MM.1S (cell line): ENCODE measurements at places on chromosomes 5 and 9.
A peak's percentile ranks its signal among the peaks of the same experiment; 100 is the strongest.

DNA sequence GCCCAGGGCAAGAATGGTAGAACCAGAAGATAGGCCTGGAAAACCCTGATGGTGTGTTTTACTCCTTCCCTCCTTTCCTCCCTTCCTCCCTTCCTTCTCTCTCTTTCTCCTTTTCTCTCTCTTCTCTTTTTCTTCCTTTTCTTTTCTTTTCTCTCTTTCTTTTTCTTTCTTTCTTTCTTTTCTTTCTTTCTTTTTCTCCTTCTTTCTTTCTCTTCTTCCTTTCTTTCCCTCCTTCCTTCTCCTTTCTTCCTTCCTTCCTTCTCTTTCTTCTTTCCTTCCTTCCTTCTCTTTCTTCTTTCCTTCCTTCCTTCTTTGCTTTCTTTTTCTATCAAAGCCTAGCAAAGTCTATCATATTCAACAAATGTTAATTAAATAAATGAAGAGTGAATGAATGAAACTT is 24.0 kb upstream of the UBE2QL1 start:
- no peak for DNase-seq

DNA sequence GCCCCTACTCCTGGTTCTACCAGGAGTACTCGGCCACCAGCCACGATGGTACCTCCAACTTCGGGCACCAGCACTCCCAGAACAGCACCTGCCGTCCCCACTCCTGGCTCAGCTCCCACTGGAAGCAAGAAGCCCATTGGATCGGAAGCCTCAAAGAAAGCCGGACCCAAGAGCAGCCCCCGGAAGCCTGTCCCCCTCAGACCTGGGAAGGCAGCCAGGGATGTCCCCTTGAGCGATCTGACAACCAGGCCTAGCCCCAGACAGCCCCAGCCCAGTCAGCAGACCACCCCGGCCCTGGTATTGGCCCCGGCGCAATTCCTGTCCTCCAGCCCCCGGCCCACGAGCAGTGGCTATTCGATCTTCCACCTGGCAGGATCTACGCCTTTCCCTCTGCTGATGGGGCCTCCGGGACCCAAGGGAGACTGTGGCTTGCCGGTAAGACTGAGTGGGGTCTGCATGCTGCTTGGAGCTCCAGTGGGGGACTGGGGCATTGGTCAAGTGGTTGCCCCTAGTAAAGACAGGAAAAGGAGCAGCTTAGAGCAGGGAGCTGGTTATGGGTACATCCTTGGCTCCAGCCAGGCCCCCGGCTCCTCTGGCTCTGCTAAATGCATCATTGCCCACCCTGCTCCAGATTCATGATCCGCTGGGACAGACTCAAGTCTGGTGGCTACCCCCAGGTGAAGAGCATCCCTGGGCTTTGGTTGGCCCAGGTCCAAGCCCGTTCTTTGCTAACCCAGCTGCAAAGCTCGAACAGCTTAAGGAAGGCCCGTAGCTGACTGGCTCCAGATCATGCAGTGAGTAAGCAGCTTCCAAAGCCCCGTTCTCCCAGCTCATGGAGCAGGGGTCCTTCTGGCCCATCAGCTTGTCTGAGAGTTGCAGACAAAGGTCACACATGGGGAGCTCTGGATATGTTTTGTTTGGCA is 14.0 kb downstream of the COL27A1 start:
- no peak for DNase-seq

- no peak for DNase-seq
These were observed 368.4 kb upstream of the GRAMD2B start for GRCh38 chr5:126054577-126055347.

- peak; percentile 16 for DNase-seq
These were observed 112.3 kb downstream of the GCNT1 start for GRCh38 chr9:76571288-76571687.

DNA sequence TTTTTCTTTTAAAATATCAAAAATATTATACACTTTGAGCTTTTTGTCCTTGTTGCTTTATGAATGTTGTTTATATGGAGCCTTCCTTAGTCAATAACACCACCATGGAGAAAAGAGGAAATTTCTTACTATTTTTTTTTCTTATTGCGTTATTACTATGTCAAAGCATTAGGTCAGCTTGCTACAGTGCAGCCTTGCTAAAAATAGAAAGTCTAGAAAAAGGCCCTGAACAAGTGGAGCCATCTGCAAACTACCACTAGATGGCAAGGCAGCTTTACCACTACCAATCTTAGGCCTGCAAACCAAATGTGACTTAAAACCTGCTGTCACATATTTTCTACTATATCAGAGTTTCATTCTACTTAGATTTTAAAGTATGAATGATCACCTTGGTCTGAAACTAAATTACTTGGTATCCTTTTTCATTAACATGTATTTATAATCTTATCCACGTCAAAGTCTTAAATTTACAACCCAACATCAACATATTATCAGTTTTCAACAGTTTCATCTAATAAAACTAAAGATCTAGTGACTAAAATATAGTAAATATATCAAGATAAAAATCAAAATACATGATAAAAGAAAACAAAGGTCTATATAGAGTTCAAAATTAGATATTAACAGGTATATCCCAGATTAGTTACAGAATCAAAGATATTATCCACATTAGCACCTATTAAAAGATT is 113.1 kb upstream of the ACOT12 start:
- DNase-seq = peak; percentile 86

GRCh38 chr5:16981700-16982099 is 45.6 kb upstream of the MYO10 start:
- DNase-seq = no peak

- DNase-seq = no peak
These were observed 167.5 kb downstream of the INSYN2B start for GRCh38 chr5:169812786-169813185.

GRCh38 chr5:1799110-1799601 is 481 bp downstream of the MRPL36 start:
- DNase-seq = peak; percentile 23

DNA sequence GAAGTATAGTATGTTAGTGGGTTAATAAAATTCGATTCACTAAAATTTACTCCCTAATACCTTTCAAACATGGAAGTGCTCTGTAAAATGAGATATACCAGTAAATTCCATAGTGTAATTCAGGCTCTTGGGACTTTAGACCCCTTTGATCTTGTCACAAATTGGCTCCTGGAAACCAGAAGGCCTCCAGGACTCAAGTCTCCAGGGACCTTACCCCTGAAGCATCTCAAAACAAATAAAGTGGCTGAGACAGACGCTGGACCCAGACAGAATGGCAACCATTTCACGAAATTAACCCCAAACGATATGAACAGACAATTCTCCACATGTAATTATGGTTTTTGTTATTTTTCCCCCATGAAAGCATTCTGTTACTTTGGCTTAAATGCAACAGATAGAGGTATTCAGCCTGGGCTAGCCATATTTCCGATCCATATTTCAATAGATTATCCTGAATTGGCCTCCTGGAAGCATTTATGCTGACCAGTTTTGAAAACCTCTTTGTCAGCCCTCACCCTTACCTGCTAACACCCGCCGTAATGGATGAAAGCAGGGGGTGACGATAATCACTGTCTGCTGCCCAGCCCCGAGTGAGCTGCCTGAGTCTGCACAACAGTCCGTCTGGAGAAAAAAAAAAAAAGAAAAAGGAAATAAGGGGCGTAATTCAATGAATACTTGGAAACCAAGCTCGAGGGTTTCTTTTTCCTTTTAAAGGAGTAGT is 34.1 kb upstream of the EFNA5 start:
- no peak for DNase-seq

DNA sequence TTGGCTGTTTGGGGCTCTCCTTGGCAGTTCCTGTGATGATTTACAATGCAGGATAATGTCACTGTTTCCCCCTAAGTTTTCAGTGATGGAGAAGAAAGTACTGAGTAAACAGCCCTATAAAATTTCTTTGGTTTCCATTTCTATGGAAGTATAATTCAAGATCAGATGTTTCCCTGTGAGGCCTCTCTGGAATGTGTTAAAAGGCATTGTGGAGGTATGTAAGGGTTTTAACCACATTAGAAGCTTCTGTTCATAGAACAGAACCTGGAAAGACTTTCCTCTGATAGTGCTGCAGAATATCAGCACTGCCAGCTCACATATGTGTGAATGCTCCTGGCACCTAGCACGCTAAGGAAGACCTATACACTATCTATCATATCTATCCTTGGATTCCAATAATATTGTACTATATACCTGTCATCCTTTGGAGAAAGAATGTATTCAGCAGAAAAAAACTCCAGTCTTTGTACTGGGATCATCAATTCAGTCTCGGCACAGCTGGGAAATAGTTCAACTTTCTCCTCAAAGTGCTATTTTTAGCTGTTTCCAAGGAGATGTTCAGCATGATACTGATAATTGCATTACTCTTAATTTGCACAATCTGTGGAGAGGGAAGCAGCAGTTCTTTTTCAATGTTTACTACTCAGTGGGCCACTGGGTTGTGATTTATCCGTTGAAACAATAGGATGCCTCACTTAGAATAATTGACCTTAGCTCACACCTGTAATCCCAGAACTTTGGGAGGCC is 21.9 kb downstream of the TTC1 start:
- no peak for DNase-seq

- no peak for DNase-seq
These were observed 115.2 kb upstream of the RAPGEF1 start for GRCh38 chr9:131854896-131855613.

DNA sequence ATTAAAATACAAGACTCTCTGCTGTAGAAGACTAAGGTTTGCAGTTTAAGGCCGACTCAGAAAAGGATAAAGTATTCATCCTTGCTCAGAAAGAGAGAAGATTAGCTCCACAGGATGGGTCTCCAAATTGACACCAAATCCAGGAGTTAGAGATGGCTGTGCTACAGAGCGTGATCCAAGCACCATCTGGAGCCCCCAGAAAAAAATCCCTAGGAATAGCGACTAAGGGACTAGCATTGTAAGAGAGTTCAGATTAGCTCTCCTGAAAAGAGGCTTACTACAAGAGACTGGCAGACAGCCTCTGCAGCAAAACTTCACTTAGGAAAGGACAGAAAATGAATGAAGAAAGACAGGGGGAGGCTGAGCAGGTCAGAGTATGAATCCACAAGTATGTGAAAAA is 3.7 kb downstream of the SIL1 start:
- no peak for DNase-seq

- DNase-seq = no peak
These were observed 27.9 kb upstream of the CEP72 start for GRCh38 chr5:584216-584615.

DNA sequence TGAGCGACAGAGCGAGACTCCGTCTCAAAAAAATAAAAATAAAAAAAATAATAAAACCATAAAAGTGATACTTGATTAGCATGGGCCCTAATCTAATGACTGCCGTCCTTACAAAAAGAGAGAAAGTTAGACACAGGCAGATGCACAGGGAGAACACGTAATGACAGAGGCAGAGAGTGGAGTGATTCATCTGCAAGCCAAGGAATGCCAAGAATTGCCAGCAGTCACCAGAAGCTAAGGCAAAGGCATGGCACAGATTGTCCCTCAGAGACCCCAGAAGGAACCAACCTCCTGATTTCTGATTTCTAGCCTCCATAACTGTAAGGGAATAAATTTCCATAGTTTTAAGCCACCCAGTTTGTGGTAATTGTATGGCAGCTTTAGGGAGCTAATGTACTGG is 79.6 kb upstream of the FREM1 start:
- no peak for DNase-seq

GRCh38 chr5:2813678-2814077 is 62.2 kb upstream of the IRX2 start:
- no peak for DNase-seq

DNA sequence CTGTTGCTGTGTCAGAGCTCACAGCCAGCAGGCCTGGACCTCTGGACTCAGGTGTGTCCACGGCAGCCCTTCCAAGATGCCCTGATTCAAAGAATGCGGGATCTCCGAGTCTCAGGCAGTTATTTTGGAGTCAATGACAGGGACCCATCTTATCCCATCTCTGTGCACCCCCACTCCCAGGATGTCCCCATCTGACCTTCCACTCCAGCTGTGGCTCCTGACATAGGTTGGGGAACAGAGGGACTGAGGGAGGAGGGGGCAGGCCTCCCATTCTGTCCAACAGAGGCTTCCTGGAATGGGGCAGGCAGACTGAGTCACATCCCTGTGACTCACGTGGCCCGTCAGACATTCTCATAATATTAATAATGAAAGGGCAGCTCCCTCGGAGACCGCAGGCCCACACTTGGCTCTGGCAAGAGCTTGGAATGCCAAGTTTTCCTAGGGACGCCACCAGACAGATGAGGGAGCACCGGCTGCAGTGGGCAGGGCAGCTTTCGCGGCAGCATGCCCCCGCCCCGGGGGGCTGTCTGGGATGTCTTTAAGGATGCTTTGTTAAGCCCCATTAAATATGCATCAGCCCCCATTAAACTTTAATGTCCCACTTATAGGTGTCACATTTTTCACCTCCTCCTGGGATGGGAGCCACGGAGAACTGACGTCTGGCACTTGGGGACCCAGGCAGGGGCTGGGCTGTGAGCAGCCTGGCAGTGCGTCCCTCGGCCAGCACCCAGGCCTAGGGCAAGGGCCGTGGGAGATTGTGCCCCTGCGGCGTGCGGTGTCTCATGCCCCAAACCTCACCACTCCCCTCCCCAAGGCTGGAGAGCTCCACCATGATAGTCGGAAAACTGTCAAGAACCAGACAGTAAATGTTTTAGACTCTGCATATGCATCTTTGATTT is 23.6 kb upstream of the FIBCD1 start:
- DNase-seq = no peak

DNA sequence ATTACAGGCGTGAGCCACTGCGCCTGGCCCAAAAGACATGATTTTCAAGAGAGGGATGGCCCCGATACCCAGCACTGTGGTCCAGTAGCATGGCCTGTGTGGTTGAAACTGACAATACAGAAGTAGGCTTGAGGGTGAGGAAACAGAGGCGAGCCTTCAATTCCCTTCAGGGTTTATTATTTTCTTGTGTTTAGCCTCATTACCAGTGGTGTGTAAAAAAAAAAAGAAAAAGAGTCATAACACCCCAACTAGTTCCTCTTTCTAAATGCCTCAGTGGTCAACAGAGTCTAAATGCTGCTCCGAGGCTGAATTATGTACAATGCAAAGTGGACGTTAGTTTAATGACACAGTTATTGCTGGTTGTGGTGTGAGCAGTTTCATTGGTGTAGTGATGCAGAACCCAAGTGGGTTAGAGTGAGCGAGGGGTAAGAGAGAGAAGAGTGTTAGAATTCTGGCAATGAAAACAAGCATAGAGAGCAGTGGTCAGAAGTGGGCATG is 58.8 kb downstream of the SNX30 start:
- DNase-seq = no peak

DNA sequence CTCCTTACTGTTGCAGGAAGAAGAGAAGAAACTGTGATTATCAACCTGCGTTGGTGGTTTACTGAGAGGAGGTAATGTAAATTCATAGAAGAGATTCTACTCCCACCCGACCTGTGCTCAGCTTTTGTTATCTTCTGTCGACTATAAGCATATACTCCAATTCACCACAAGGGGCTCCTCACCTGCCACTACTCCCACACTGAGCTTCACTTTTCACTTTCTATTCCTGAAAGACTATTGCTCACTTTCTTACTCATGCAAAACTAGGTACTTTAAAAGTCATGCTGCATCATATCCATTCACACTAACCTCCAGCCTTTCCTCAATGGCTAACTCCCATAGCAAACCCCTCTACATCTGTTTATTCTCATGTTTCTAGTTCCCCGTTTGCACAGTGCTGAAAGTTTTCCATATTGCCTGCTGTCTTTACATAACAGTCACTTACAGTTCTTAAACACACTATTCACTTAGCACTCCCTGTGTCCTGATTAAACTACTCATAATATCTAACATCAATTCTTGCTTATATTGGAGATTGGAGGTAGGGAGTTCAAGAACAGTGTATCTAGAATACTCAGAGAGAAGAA is 1062.6 kb downstream of the NR2F1-AS1 start:
- peak; percentile 72 for DNase-seq
